Umbilical cord (tissue), 2 donors: ENCODE measurements at places on chromosomes 6 and 20. TPM values are rescaled to one million over a fixed set of nuclear protein-coding genes. Genes with fewer than 3 reads are reported as not detected.
A peak's percentile ranks its signal among the peaks of the same experiment; 100 is the strongest.

Gene SCGN
- total RNA-seq = not detected

Gene CFAP61
- total RNA-seq = 2.4 TPM

Gene SLA2
- total RNA-seq = not detected

Gene FOXA2
- 0.48 TPM for total RNA-seq

DNA sequence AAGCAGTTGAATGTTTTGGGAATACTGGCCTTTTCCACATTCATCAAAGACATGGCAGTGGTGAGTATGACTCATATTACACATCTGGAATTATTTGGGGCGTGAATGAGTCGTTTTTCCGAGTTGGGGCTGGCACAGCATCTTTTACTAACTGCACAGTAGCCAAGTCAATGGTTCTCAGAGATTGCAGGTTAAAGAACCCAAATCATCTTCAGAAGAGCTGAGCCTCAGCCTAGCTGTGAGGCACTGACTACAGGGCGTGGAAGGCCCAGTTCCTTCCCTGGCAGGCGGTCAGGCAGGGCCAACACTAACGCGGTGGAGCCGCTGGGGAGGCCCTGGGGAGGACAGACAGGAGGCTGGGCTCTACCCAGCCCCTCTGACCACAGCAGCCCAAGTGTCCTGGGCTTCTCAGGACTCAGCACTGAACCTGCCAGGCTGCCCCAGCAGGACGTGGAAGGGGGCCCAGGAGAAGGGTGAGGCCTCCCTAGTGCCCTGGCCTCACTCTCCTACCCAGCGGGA lies 20.1 kb upstream of the HELZ2 start:
- DNase-seq = no peak

- no peak for DNase-seq
Measured at GRCh38 chr20:52777171-52777570, 195.0 kb upstream of the TSHZ2 start.

DNA sequence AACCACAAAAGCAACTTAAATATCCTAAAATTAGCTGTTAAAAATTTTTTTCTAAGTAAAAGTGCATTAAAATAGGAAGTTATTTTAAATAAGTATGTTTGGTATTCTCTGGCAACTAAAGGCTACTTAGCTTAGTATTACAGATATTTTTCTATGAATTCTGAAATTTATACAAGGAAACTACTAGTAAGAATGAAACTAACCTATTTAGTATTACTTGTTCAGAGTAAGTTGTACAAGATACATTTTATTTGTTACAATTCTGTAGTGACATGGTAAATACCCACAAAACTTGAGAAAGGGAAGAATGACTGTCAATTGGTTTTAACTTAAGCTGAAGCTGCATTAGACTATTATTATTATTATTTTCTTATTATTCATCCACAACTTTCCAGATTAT lies 6.5 kb downstream of the PHIP start:
- DNase-seq = no peak

DNA sequence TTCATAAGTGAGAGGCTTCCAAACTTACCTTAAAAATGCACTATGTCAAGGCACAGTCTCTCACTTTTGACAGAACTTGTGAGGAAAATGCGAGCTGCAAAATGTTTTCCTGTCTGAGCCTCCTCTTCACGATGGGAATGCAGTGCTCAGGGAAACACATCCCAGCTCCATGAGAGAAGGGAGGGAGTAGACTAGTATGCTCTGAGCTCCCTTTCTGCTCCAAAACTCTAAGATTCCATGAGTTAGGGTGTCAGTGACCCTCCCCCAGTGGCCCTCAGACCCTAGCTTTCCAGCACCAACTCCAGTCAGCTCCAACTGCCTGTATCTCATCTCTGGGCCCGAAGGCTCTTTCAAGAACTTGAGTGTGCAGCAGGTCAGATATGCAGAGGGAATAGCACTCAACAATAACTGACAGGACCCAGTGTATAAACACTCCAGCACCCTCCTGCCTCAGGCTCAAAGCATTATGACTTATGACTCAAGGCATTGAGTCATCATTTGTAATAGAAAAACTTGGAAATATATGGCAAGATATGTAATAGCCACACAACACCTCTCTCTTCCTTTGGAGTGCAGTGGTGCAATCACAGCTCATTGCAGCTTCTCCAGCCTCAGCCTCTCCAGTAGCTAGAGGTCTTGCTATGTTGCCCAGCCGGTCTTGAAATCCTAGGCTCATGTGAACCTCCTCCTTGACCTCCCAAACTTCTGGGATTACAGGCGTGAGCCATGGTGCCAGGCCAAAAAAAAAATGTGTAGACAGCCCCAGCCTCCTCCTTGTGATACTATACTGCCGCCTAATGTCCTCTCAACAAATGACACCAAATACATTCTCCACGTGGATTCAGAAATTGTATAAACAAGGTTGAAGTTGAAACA lies 16.7 kb upstream of the ENTPD6 start:
- peak; percentile 40 for DNase-seq

DNA sequence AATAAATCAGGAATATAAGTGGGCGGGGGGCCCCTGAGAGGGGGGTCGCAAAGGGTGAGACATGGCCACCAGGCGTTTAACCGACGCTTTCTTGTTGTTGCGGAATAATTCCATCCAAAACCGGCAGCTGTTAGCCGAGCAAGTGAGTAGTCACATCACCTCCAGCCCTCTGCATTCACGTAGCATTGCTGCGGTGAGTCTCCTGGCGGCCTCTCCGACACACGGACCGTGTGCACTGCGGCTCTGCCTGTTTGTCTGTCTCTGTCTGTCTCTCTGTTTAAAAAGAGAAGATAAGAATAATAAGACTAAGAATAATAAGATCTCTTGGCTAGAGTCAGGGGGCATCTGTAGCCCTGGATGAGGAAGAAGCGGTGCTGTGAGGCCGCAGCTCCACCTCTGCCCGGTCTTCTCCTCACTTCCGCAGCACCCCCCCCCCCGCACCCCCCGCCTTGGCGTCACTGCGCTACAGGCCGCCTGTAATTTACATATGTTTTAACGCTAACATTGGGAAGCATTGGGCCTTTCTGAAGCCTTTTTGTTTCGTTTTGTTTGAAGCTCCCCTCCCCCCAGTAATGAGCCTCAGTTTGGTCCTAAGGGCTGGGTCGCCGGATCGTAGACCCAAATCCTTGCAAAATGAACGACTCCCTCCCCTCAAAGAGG lies 993 bp downstream of the STX16 start:
- peak; percentile 75 for DNase-seq

DNA sequence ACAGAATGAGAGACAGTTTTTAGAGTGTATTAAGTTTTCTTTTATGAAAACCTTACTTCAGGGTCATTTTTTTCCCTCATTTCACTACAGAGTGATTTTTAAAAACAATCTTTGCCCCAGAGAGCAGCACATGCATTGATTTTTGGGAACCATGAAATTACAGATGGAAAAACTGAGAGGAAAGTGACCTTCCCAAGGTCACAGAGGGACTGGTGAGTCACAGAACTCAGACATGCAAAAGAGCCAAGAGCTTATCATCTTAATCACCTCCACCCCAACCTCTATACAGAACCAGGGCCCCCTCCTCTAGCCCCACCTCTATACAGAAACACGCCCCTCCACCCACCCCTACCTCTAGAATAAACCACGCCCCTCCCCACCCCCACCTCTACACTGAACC lies 10.7 kb downstream of the PXMP4 start:
- no peak for DNase-seq

DNA sequence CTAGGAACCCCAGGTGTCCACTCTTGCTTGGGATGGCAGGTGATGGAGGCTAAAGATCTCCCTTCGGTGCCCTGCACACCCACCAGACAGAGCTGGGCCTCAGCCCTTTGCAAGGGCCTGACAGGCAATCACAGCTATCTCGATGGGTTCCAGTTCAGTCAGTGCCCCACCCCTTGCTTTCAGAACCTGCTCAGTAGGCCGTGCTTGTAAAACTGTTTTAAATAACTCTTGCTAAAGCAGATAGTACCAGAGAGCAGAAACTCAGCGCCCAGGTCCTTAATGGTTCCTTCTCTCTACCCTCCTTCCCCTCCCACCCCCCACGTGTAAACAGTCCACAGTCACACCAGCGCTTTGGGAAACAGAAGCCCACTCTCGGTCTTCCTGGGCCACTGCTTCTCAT lies 39.2 kb downstream of the C6orf132 start:
- no peak for DNase-seq

DNA sequence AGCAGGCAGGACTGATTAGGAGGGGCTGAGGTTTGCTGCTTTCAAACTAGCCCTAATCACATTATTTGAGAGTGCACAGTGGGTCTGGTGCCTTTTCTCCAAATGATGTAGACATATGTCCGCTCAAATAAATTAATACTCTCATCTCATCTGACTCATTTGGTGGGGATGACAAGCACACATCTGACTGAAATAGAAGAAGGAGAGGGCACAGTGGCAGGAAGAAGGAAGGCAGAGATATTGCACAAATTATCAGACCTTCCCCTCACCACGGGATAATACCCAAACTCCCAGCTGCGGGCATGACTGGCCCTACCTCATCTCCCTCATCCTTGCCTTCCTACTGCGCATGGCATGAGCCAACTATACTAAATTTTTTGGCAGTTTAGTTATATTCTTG lies 33.9 kb upstream of the TNFRSF21 start:
- no peak for DNase-seq

DNA sequence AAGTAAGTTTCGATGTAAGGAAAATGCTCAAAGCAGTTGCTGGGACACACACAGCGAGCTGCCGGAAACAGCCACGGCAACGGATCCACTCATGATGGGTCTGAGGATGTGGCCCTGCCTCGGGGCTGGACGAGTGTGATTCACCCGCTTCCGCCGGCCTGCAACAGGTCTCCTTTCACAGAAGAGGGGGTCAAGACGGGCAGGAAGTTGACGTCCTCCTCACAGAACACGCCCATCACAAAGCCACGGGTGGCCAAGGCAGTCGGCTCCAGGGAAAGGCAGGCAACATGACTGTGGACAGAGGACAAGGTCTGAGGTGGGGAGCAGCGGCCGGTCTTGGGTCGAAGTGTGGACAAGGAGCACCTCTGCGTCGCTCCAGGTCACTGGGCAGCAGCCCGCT lies 29.9 kb upstream of the SMOC2 start:
- DNase-seq = no peak

GRCh38 chr20:34654207-34654744 lies 22.6 kb downstream of the PIGU start:
- DNase-seq = no peak
